ENCODE measurements at places on chromosomes 6 and 20.

GRCh38 chr6:50272611-50273010 lies 222.9 kb upstream of the DEFB112 start:
- DNase-seq = no peak

DNA sequence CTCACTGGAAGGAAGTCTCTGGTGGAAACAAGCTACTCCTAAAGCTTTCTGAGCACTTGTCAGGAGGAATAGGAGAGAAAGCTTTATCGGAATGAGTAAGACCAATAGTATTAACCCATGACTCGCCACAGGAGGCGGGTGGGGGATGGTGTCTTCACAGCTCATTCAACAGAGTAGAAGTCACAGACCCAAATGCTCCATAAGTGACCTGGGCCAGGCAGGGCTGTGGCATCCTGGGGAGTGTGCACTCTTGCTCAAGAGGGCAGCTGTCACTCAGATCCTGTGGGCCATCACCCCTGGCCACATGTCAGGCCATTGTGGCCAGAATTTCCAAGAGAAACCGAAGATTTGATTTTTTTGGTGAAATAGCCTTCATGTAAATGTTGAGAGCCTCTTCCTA lies 116.0 kb downstream of the SYCP2 start:
- no peak for DNase-seq

- no peak for DNase-seq
These were observed 343.5 kb downstream of the RFPL4B start for GRCh38 chr6:112690497-112691202.

- DNase-seq = no peak
These were observed 1.9 kb upstream of the ZBTB9 start for GRCh38 chr6:33452496-33452895.

- DNase-seq = no peak
These were observed 11.5 kb upstream of the MCUR1 start for GRCh38 chr6:13825871-13826270.

DNA sequence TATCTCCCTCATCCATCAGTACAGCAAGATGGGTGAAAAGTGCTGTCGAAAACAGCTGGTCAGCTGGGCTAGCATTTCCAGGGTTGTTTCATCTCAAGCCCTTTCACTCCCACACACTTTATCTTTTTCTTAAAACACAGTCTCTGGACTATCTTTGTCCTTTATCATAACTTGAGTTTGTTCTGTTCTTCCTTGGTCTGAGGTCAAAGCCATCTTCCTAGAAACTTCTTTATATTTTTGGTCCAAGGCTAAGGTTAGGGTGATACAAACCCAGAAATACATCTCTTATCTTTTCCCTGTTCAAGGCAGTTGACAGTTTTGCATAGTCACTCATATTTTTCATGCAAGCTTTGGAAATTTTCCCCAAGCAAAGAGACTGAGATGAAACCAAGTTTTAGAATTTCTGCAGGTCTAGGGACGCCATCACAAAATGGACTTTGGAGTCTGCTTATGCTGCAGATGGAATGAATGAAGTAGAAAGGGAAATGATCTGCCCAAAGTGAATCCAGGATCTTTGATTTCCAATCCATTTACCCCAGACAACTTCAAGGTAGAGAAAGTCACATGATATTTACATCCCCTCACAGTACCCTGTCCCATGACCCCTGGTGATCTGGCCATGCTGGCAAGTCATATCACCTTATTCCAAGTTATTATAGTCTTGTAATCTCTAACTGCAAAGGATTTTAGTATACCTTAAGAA lies 297.0 kb downstream of the ZNF217 start:
- DNase-seq = no peak

DNA sequence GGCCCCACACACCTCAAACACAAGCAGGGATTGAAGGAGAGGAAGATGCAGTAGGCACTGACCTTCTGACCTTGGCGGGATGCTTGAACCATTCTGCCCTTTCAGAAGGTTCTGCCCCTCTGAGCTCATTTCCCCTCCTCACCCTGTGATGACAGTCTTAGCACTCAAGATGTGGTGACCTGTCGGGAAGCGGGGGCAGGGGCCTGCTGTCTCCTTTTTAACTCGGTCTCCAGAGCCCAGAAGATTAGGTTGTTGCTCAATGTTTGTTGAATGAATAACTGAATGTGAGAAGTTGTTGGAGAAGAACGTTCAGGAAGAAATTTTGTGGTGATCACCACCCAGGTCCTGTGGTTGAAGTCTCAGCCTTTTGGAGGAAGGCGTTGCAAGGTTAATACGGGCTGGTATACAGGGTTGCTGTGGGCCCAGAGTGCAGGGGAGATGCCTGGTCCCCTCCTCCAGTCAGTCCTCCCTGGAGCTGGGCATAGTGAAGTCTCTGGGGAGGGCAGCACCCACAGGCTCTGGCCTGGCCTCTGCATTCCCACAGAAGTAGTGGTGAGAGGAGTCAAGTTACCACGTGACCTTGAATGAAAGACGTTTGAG lies 49.7 kb upstream of the FUCA2 start:
- no peak for DNase-seq

GRCh38 chr6:21024616-21025015 lies 490.4 kb downstream of the CDKAL1 start:
- no peak for DNase-seq

DNA sequence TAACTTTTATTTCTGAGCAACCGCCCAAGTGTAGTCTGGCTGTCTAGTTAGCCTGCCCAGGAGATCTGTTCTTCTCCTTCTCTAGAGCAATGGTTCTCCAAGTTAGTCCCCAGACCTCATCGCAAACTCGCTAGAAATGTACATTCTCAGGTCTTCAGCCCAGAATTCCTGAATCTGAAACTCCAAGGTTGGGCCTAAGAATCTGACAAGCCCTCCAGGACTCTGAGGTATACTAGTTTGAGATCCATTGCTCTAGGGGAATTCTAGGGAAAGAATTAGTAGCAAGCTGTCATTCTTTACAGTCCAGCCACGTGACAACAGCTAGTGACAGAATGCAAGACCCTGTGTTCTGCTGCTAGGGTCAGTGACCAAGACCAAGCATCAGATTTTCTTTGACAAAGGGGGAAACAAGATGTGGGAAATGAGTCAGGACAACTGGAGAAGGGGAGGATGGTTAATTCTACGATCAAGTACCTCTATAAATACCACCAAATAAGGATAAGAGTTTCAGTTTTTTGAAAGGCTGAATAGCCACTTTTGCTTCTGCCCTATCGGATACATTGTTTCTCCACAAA lies 5.8 kb downstream of the UBE2V1 start:
- no peak for DNase-seq

DNA sequence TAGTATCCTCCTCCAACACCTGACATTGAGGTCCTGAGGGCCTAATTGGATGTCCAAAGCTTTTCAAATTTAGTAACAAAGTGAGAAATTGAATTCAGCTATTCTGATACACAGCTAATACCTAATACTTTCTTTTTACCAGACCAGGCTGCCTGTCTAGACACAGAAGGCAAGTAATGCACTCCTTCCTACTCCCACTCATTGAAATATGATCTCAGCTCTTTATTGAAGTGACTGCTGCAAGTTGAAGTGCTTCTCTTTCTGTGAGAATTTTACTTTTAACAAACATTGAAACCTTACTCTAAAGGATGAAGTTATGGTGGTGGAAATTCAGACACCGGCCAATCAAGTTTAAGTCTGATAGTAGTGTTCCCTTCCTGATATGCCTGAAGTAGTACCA lies 90.8 kb upstream of the OGFRL1 start:
- DNase-seq = no peak

DNA sequence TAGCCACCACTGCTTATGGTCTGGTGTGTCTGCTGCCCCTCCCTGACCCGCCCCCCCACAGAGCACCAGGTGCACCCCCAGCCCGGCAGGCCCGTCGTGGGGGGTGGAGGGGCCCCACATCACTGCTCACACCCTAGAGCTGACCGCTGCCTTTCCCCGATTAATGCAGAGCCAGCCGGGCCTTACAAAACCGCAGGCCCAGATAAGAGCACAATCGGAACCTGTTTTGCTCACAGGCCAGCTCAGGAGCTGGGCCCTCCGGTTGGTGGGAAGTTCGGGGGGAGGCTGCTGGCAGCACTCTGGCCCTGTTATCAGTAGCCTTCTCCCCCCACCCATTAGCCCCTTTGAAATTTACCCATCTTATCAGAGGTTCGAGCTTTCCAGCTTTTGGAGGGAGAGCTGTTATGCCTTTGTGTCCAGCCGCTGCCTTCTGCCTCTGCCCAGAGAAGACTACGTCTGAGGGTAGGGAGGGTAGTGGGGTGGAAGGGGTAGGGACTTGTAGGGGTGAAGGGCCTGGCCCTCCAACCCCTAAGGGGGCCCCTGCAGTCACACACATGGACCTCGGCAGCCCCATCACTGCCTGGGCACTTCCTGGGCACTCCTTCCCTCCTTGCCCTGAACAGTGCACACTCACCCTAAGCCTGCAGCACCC lies 6.9 kb upstream of the SPDEF start:
- DNase-seq = no peak

All from activated gamma-delta T cell treated with Interleukin-2 at 50 U/mL for 16 hours (primary cell).